Activated T-cell treated with anti-CD3 and anti-CD28 coated beads for 48 hours (primary cell): ENCODE measurements at places on chromosomes 6 and 20.

DNA sequence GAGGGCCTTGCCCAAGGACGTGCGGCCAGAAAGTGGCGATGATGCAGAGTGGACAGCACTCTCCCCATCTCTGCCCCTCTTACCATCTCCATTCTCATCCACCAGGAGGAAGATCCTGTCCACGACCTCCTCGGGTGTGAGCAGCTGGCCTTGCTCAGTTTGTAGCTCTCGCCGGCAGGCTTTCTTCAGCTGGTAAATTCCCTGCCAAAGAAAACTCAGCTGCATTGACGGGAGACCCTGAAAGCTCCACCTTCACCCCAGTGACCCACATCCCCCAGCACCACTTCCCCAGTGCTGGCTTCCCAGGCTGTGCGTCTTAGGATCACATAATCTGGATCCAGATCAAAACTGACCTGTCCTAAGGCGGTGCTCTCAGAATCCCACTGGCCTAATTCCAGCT, 9.2 kb downstream of the GUCA1B start:
- DNase-seq = no peak

GRCh38 chr6:159931846-159932245, 37.0 kb upstream of the IGF2R start:
- no peak for DNase-seq

DNA sequence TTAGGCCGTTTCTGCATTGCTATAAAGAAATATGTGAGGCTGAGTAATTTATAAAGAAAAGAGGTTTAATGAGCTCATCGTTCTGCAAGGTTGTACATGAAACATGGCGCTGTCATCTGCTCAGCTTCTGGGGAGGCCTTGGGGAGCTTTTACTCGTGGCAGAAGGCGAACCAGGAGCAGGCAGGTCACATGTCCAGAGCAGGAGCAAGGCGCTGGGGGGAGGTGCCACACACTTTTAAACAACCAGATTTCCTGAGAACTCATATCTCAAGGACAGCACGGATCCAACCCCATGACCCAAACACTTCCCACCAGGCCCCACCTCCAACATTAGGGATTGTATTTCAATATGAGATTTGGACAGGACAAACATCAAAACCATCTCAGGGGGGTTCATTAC, 6.4 kb upstream of the SLC13A3 start:
- no peak for DNase-seq

GRCh38 chr6:34829137-34829536, 37.3 kb downstream of the BLTP3A start:
- DNase-seq = no peak

- no peak for DNase-seq
These were observed 44.6 kb upstream of the SENP6 start for GRCh38 chr6:75557068-75557467.

- no peak for DNase-seq
These were observed 259.6 kb upstream of the PLCB4 start for GRCh38 chr20:8809107-8809953.

DNA sequence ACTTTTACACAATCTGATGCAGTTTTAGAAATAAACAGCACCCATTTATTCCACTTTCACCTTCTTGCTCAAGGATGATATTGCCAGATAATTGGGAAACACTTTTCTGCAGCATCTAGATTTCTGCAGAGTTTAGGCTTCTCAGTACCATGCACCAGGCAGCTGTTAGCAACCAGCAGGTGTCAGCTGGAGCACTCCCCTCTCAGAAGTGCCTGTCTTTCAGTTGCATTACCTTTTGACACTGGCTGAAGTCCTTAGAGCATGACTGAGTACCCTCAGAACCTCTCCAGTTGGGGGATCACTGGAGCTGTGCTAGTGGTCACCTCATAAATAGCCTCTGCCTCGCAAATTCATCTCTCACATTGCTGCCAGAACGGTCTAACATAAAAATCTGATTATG, 91.2 kb downstream of the DNAH8 start:
- no peak for DNase-seq

DNA sequence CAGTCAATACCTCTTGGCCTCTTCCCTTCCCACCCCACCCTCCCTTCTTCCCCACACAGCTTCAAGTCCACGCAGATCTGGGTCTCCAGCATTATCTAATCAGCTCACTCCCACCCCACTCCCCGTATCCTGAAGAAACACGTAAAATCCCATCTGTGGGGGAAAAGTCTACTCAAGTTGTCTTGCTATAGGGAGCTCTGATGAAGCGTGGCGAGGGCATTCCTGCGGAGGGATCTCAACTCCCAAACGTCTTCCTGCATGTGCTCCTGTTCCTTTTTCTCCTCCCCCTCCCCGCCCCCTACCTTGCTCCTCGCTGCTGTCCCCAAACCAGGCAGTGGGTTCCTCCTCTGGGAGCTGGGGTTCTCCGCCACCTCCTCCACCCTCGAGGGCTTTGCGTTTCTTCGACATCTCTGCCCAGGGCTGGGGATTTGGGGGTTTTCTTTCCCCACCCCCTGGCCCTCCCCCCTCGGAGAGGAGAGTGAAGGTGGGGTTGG, 181.8 kb downstream of the TBXT start:
- no peak for DNase-seq

GRCh38 chr6:134389129-134389528, 71.2 kb upstream of the SGK1 start:
- DNase-seq = no peak
